ENCODE measurements at places on chromosomes 12 and 14.
A peak's percentile ranks its signal among the peaks of the same experiment; 100 is the strongest.

GRCh38 chr12:31246470-31246850 lies 79.5 kb downstream of the SINHCAF start:
- DNase-seq = no peak

DNA sequence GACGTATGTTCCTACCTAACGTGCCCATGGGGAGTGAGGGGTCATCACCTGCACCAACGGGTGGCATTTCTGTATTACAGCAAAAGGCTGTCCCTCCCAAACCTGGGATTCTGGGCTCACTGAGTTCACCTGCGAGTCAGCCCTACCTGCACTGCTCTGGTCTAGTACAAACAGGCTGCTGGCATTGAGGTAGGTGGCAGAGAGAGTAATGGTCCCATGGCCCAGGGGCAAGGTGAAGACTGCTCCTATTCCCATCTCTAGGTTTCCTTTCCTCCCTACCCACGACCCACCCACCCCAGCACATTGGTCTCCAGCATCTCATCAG lies 421 bp downstream of the SUOX start:
- no peak for DNase-seq

DNA sequence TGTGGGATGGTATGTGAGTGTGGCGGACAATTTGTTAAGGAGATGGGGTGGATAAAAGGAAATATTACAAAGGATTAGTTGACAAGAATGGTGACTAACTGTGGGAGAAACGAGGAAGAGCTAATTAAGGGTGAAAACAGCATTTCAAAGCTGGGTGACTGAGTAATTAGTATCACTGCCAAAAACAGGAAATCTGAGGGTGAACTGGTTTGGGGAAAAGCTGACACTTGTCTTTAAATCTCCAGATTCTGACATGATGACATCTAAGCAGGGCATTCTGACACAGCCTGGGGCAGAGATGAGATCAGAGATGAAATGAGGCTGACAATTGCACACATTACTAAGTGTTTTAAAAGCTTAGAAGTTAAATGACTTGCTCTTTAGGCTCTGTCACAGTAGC lies 42.4 kb upstream of the CCDC175 start:
- DNase-seq = no peak

GRCh38 chr12:123050331-123050831 lies 69.9 kb downstream of the ARL6IP4 start:
- DNase-seq = no peak

DNA sequence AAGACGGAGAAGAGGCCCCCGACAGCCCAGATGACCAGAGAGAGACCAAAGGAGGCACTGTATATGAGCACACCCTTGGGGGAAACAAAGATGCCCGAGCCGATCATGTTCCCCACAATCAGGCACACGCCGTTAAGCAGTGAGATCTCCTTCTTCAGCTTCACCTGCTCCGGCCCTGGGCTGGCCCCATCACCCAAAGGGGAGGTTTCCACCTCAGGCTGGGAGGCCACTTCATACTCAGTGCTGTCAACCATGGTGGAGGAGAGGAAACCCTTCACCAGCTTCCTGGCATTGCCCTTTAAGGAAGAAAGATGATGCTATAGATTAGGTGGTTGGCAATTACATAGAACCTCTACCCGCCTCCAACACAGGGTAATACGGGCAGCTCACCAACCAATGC lies 2.1 kb downstream of the SLC7A7 start:
- no peak for DNase-seq

DNA sequence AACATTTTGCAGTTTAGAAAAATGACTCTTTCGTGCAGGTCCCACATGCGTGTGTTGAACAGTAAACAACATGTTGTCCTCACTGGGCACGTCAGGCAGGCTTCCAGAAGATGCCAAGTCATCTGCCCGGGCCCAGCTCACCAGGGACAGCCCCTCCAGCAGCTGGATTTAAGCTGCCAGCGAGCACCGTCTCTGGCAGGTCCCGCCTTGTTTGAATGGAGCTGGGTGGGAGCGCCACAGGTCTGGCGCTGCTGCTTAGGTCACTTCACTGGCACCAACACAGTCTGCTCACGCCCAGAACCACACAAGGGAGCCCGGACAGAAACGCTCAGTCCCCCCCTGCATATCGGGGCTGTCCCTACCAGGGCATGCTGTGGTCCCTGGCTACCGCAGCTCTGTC lies 33.1 kb upstream of the MMP17 start:
- DNase-seq = no peak

DNA sequence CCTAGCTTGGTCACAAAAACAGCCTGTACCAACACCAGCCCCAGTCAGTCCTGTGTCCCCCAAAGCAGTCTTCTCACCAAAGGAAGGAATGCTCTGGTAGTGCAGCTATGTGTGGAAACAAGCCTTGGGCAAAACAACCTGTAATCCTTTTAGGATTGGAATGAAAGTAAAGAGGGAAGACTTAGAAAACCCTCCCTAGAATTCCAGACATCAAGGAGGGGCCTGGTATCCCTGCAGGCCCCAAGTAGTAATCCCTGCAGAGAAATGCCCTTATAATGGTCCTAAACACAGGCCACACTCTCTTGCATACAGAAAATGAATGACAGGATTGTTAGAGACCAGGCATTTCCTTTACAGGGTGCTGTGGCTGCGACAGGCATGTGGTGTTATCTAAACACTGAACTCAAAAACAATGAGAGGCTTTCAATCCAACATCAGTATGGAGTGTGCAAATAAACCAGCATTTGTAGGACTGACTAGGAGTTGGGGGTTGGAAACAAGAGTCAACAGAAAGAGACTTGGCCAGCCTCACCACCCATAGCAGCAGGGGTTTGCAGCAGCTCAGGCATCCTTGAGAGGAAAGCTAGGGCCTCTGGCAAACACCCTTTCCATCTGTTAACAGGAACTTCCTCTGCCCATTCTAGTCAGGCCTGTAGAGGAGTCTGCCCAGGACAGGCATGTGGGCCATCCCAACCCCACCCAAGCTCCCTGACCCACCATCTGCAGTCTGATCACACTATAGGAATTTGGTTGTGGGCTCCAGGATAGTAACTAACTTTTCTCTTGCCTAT lies 59.1 kb downstream of the DCAF5 start:
- DNase-seq = no peak

GRCh38 chr12:124564232-124564958 lies 3.0 kb downstream of the NCOR2 start:
- no peak for DNase-seq

DNA sequence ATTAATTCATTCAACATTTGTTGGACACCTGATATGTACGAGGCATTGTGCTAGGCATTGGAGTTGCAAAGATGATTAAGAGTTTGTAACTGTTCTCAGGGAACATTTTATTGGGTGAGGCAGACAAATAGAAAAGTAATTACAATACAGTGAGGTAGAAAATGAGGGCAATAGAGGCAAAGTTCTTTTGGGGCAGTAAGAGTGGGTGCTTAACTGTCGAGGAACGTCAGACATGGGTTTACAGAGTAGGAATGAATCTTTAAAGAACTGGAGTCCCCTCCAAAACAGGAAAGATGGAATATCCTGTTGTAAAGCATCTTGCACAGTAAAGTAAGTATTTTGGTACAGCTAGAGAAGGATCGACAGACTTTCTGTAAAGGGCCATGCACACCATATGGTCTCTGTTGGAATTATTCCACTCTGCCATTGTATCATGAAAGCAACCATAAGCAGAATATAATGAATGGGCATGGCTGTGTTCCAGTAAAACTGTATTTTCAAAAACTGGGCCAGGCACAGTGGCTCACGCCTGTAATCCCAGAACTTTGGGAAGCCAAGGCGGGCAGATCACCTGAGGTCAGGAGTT lies 9.1 kb downstream of the CREBL2 start:
- DNase-seq = no peak

- no peak for DNase-seq
These were observed 1385.8 kb upstream of the FLRT2 start for GRCh38 chr14:84144166-84144565.

- DNase-seq = no peak
These were observed 8.7 kb downstream of the PHB2 start for GRCh38 chr12:6961695-6962284.

DNA sequence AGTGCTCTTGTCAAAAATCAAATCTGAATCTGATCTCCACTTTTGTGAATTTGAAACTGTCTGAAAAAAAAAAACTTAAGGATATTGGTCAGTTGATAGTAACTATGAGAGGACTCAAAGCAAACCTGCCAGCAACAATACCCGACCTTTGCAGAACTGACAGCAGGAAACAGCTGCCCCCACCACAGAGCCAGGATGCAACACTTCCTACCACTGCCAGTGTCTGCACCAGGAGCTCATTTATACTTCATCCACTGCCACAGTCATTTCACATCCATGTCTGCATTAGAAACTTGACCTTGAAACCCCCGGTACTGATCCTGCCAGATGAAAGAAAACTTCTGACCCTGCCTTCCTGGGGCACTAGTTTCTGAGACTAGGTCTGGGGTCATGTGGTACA lies 27.4 kb upstream of the RXYLT1 start:
- no peak for DNase-seq

GRCh38 chr12:71010143-71010479 lies 89.6 kb upstream of the PTPRR start:
- DNase-seq = no peak

- no peak for DNase-seq
These were observed 69.6 kb upstream of the TMEM132D start for GRCh38 chr12:129973236-129973961.

GRCh38 chr14:98682726-98683125 lies 589.3 kb downstream of the BCL11B start:
- no peak for DNase-seq

DNA sequence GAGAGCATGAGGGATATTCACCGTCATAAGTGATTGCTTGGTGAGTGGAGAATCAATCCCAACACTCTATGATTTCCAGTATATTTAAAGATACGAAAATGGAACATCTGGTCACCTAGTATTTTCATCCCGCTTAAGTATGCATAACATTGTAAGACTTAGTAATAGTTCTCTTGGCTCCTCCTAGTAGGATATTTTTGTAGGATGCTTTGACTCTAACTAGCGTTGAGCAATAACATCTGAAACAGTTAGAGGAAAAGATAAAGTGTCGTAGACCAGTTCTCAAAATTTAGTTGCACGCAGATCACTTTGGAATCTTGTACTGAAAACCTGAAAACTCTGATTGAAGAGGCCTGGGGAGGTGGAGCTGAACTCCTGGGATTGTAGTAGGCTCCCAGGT lies 7.6 kb downstream of the SAMD4A start:
- no peak for DNase-seq

DNA sequence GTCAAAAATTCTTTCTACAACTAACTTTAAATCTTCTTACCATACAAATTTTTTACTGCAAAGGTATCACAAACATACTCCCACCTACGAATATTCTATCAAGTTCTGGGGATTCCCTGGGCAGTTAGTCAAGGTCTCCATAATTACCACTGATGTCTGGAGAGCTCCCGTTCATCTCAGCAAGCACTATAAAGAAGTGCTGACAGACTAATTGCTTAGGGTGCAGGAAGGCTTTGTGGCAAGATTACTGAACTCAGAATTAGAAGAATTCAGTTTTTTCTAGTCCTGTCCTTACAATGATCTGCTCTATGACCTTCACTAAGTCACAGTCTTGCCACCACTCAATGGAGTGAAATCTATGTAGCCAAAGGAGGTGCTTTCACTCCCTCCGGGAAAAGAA lies 61.5 kb downstream of the DUSP16 start:
- DNase-seq = no peak

DNA sequence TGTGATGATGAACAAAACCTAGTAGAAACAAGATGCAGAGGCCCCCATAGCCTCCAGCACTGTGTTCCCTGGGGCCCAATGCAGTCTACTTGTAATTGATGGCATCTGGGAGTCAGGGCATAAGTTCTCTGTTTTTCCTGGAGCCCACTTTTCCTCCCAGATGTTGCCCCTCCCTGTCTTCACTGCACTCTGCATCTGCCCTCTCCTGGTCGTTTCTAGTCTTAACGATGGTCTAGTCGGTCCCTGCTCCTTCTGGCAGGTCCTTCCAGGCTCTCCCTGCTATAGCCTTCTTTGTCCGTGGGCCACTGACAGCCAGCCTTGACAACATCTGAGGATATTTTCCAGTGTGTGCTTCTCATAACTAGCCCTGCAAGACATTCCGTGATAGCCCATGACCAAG lies 208.3 kb downstream of the GXYLT1 start:
- no peak for DNase-seq

GRCh38 chr12:48419116-48419935 lies 53.0 kb upstream of the ANP32D start:
- no peak for DNase-seq

DNA sequence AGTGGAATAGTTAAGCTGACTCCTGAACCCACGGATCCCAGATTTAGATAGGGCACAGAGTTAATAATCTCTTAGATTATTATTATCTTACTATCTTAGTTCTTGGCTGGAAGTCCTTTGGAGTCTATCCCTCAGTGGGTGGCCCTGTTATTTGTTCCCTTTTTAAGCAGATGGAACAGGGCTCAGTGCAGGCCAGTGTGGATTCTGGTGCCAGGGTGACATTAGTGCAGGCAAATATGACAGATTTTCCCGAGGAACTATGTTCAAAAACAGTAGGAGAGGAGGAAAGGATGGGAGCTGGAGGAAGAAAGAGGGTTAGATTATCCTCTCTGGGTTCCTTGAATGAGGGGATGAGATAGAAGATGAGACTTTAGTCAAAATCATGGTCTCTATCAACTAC lies 41.4 kb upstream of the CISTR start:
- no peak for DNase-seq

- no peak for DNase-seq
These were observed 24.9 kb upstream of the FUT8 start for GRCh38 chr14:65387628-65388027.

GRCh38 chr12:118959348-118959747 lies 22.0 kb upstream of the SRRM4 start:
- no peak for DNase-seq

GRCh38 chr12:15007551-15007950 lies 34.7 kb downstream of the PDE6H start:
- DNase-seq = no peak

- peak; percentile 15 for DNase-seq
These were observed 30.0 kb downstream of the SLC39A9 start for GRCh38 chr14:69428289-69428998.

DNA sequence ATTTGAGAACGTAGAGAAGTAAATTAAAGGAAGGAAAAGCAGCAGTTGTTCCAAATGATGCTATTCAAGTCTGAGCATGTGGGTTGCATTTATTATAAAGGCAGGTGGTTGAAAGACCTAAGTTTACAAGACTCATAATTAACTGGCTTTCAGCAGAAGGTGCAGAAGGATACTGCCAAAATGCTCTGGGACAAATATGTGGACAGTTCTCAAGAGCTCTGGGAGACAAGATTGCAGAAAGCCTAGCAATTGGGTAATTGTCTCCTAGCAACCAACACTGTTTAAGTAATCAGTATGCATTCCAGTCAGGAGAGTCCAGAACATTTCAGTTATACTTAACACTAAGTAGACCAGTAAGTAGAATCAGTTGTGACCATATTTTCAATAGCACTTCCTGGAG lies 131.5 kb downstream of the GPR135 start:
- DNase-seq = no peak

- DNase-seq = no peak
These were observed 36.8 kb upstream of the DCD start for GRCh38 chr12:54684636-54685630.

GRCh38 chr14:59093902-59094301 lies 94.6 kb upstream of the DAAM1 start:
- DNase-seq = no peak

- DNase-seq = no peak
These were observed 13.4 kb downstream of the ISM2 start for GRCh38 chr14:77485256-77485655.
